ENCODE measurements at places on chromosomes 13 and 19.

GRCh38 chr13:28376604-28377003 is 118.3 kb downstream of the FLT1 start:
- DNase-seq: no peak

DNA sequence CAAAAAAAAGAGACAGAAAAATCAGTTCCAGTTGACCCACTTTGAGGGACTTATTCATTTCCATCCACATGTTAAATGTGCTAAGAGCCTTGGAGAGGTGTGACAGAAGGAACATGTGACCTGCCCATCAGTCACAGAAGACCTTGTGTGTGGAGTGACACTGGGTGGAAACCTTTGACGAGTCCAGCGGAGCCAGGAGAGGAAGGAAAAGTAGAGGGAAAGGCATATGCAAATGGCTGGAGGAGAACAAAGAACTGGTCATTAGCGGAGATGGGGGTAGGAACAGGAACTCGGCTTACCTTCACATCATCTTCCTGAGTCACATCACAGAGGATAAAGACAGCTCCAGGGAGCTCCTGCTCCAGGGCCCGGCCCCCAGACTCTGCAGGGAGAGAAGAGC is 2.3 kb downstream of the HSD17B14 start:
- DNase-seq: no peak

DNA sequence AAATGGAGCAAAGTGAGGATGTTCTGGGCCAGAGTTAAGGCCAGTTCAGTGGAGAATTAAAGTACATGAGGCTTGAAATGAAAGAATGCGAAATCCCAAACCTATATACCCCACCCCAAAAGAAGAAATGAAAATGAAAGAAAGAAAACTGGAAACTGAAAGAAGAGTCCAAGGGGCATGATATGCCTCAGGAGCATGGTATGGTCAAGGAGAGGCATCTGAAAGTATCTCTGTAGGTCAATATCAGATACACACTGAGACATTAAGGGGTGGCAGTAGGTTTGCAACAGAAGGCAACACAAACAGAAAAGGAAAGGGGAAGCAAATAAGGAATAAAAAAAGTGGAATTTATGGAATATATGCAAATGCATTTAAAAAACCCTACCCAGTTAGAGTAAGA is 166.5 kb downstream of the COG6 start:
- DNase-seq: no peak

GRCh38 chr19:17135001-17135853 is 59.6 kb downstream of the MYO9B start:
- DNase-seq: no peak

- no peak for DNase-seq
These were observed 129.1 kb upstream of the SOX1 start for GRCh38 chr13:111937777-111938311.

GRCh38 chr13:25675060-25675459 is 303.3 kb downstream of the ATP8A2 start:
- DNase-seq: no peak

DNA sequence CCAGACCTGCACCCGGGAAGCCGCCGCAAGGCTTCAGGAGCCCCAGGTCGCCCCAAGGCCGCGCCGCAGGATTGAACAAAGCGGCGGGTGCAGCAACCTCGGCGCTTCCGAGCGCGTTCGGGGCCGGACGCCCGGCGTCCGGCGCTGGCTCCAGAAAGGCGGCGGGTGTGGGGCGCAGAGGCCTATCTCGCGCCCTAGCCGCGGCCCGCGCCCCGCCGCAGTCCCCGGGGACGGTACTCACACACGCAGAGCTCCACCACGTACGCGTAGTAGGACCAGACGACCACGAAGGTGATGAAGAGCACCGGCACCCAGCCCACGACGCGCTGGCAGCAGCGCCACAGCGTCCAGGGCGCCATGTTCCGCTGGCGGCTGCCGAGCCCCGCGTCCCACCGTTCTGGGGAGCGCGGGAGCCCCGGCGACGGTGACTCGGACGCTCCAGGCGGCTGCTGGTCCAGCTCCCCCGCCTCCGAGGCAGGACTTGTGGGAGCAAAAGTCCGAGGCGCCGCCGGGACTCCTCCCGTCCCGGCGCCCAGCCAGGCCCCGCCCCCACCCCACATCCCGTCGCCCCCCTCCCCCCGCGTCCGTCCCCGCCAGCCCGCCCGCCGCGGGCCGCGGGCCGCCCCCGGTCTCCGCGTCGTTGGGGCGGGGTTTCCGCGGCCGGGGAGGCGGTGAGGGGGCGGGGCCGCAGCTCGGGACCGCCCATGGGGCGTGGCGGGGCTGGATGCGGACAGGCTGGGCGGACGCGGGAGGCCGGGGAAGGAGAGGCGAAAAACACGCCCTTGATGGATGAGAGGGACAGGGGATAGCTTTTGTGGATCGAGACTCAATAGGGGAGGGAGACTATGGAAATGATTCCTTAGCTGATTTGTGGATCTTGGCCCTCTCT is at the start of gene ZDHHC20:
Gene ZDHHC20 (minus strand): TSS at position 491 of the 889 bp plus-strand sequence. CDS start 132 bp downstream, at position 359.
- peak; percentile 96 for DNase-seq

DNA sequence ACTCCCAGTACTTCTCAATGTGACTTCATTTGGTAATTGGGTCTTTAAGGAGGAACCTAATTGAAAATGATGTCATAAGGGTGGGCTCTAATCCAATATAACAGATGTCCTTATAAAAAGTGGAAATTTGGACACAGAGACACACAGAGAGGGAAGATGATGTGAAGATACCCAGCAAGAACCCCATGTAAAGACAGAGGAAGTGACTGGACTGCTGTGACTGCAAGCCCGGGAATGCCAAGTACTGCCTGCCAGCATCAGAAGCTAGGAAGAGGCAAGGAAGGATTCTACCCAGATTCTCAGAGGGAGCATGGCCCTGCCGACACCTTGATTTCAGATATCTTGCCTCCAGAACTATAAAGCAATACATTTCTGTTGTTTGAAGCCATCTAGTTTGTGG is 239.3 kb downstream of the KCTD12 start:
- DNase-seq: no peak

DNA sequence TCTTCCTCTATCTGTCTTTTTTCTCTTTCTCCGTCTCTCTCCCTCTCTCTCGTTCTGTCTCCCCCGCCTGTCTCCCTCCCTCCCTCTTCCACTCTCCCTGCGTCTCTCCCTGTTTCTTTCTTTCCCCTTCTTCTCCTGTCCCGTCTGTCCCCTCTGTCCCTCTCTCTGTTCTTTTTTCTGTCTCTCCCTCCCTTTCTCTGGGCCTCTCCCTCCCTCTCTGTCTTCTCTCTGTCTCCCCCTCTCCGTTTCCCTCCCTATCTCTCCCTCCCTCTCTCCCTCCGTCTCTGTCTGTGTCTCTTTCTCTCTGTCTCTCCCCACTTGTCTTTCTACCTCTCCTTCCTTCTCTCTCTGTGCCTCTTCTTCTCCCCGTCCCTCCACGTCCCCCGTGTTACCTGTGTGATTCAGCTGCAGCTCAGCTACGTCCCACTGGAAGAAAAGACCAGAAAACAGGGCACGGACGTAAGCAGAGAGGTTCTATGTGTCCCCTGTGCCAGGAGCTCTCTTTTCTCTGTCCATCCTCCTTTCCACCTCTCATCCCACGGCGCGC is 1.2 kb downstream of the CD70 start:
- no peak for DNase-seq

GRCh38 chr19:32662186-32662585 is 12.8 kb downstream of the ANKRD27 start:
- DNase-seq: no peak

GRCh38 chr19:14061751-14062557 is at the start of gene PALM3:
Gene PALM3 (minus strand): TSS chr19:14062076. CDS start chr19:14061980, 96 bp downstream.
- no peak for DNase-seq

DNA sequence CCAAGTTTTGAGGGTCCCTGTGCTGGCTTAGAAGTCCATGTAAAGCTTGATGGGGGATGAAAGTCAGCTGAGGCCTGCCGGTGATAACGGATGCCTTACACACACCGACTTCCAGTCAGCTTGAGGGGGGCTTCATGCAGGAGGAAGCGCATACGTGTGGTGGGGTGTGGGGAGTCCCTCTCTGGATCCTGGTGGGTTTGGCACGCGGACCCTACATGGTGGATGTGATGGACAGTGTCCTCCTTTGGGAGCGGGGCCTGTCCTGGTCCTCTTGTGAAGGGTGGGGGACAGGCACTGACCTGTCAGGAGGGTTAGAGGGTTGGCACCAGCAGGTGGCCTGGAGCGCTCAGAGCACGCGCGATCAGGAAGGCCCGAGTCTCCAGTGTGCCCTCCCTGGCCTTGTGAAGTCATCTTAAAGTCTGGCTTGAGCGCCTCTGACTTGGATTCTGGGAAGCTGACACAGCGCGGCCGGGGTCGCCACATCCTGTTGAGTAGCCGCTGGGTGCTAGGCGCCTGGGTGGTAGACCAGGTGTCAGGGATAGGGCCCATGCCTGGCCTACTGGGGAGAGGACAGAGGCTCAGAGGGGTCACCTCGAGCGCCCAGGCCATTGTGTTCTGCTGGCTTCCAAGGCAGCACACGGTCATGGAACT is 2.9 kb downstream of the DAZAP1 start:
- DNase-seq: no peak

DNA sequence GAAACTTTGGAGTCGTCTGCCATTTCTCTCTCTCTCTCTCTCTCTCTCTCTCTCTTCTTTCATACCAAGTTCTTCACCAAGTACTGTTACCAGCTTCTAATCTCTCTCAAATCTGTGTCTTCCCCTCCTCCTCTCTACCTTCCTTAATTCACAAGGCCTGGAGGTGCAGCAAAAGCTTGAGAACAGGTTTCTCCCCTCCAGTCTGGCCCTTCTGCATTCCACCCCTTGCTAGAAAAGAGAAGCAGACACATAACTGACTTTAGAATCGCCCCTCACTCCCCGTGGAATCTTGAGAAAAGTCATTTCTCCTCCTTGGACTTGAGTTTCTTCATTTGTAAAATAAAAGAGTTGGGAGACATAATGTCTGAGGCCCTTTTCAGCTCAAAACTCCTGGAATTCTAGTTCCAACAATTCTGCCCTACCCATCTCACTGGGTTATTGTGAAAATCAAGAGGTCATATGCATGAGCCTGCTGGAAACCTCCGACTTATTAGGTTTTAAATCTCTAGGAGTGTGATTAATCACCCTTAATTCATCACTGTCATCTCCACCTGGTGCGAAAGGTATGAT is 20.4 kb downstream of the AMER2 start:
- no peak for DNase-seq

DNA sequence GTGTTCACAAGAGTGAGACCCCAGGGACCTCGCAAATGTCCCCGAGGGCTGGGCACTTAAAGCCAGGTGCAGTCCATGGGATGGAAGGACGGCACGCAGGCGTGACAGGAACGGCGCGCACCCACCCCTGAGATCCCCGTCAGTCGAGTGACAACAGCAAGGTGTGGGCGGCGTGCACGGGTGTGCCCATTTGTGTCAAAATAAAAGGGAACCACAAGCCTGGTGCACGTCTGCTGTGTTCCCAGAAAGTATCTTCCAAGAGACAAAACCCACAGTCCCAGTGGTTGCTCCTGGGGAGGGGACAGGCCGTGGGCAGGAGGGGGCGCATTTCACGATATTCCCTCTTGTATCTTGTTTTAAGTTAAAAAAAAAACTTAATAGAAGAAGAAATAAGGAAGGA is 15.7 kb upstream of the CACTIN start:
- DNase-seq: no peak

DNA sequence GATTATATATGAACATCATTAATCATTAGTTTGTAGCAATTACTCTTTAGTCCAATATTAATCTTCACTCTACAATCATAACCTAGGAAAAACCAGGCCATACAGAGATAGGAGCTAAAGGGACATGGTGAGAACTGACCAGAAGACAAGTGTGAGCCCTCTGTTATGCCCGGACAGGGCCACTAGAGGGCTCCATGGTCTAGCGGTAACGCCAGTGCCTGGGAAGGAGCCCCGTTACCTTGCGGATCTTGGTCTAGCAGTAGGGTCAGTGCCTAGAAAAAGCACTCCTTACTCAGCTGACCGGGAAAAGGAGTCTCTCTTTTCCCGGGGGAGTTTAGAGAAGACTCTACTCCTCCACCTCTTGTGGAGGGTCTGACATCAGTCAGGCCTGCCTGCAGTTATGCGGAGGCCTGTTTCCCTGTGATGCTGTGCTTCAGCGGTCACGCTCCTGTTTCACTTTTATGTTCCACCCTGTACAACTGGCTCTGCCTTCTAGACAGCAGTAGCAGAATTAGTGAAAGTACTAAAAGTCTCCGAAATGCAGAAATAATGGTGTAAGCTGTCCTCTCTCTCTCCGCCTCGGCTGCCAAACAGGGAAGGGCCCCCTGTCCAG is 13.8 kb downstream of the OR7D4 start:
- DNase-seq: peak; percentile 44

DNA sequence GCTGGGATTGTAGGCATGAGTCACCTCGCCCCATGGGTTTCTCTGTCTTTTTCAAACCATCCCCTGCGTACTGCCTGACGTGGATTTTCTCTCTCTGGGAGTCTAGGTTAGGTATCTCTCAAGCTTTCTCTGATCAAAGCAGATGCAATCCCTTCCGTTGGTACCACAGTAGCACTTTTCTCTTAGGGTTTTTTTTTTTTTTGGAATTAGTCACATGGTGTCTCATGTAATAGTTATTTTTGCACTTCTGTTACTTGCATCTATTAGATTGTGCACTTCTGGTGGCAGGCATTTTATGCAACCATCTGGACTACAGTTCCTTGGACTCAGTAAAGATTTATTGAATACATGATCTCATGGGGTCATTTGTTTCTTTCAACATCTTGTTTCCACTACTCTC is 72.1 kb downstream of the GPC6 start:
- no peak for DNase-seq

DNA sequence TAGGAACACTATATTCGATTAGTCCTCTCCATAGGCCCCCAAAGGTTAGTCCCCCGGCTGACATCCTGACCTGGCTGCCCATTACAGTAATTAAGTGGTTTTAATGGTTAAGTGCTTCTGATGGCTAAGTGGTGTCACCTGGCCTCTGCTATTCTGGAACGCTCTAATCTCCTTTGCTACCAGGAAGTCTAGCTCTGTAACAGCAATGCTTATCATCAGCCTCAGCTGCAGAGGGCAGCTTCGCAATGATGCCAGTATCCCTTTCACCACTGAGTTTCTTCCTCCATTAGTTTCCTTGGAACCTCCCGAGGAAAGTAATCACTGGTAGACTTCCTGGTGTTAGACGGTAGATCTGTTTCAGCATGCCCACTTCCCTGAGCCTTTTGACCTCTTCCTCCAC is 8.6 kb upstream of the RNF6 start:
- no peak for DNase-seq

DNA sequence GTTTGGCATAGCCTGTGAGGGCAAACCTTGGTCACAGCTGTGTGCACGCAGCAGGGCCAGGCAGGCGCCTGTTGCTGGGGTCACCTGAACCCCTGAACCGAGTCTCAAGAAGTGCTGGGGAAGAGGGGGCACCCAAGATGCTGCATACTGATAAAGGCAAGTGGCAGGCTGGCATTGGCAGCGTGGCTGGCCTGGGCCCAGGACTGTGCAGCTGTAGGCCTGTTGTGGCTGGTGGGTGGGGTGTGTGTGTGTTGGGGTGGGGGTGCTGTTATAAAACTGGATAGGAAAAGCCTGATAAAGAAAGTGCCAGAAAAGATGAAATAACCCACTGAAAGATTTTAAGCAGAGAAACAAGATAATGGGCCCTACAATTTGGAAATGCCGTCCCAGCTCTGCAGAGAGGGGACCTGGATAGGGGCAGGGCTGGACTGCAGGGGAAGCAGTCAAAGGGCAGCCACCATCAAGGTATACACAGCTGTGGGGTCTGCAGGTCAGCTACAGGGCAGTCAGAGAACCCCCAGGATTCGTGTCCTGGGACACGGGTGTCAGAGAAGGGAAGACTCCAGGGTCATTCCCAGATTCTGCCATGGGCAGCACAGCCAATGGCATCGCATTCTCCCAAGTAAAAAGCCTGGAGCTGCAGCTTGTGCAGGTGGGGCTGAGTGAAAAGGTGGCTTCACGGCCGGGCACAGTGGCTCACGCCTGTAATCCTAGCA is 33.2 kb downstream of the CILP2 start:
- DNase-seq: no peak

GRCh38 chr19:46784262-46785053 is 3.9 kb downstream of the SLC1A5 start:
- DNase-seq: no peak

- no peak for DNase-seq
These were observed 23.7 kb downstream of the LYPD3 start for GRCh38 chr19:43441716-43442115.
